BJ (cell line): ENCODE measurements at places on chromosomes 11 and 22. TPM values are rescaled to one million over a fixed set of nuclear protein-coding genes. Genes with fewer than 3 reads are reported as not detected.

DNA sequence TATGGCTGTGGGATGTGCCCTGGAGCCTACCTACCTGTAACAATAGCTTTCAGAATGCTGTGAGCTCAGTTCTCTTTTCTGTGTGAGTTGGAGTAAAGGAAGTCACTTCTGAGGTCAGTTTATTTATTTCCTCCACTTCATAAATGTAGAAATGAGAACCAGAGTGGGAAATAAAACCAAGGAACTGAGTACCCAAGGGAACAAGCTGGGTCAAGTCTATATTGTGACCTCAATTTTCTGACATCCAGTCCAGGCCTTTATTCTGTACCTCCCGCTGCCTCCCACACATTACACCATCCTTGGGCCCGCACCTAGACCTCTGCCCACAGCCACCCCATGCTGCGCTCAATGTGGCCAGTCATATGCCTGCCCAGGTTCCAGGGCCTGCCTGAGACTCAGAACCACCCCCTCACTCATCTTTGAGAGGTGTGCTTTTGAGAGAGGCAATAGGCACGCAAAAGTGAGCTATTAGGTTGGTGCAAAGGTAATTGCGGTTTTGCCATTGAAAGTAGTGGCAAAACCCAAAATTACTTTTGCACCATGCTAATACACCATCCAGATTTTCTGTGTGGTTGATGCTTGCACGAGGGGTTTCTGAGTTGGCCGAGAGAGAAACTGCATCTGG is 9.8 kb downstream of the MS4A6E start:
- DNase-seq = no peak

Gene WT1
- not detected in 2 replicates for polyA plus RNA-seq

Gene GAL3ST1
- polyA plus RNA-seq = not detected in 2 replicates

- DNase-seq = no peak
Observed at GRCh38 chr11:68120273-68121066, 718 bp downstream of the CHKA start.

Gene YPEL4
- polyA plus RNA-seq = 0.26 TPM in 2 replicates

DNA sequence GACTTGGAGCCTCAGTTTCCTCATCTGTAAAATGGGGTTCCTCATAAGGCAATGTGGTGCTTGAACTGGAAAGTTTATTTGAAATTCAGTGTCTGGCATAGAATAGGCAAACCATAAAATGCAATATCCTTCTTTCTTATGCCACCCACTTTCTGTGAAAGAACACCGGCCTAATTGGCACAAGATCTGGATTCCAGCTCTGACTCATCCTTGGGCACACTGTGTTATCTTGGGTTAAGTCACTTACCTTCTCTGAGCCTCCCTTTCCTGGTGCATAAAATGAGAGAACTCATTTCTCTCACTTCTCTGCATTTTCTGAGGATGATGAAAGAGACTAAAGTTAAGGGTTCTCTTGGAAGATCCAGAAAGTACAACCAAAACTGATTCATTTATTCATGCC is 5.1 kb downstream of the INSC start:
- DNase-seq = no peak

- DNase-seq = no peak
Observed at GRCh38 chr11:95337972-95338429, 107.0 kb upstream of the SESN3 start.

DNA sequence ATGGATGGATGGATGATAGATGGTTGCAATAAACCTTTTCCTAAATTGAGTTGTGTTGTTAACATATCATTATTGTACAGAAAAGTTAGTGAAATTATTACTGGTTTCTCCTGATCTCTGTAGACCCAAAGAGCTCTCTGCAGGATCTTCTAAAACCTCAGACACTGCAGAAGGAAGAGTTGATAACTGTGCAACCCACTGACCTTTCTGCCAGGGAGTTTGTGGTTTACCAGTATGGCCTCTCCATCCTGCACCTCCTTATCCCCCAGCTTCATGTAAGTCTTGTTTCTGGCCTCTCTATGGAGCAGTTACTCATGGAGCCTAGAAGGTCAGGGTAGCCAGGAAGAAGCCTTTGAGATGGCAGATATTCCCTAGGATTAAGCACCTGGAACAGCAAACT is 45.6 kb downstream of the BTG4 start:
- no peak for DNase-seq

Gene RAG2
- polyA plus RNA-seq = not detected in 2 replicates
